ENCODE measurements at places on chromosomes 4 and X. TPM values are rescaled to one million over a fixed set of nuclear protein-coding genes. Genes with fewer than 3 reads are reported as not detected.

DNA sequence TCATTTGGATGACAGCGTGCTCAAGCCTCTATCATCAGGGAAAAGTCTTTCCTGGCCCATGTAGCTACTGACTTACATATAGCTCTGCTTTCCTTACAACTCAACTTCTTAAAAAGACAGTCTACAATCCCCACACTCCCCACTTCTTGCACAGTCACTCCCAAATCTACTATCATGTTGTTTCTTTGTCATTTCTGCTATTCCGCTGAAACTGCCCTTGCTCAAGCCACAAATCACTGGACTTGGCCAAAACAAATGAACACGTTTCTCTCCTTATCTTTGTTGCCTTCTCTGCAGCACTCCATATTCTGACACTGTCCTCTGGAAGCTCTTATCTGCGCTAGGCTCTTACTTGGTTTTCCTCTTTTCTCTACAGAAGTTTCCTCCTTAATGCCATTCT, 28.2 kb downstream of the GPRIN3 start:
- no peak for DNase-seq

DNA sequence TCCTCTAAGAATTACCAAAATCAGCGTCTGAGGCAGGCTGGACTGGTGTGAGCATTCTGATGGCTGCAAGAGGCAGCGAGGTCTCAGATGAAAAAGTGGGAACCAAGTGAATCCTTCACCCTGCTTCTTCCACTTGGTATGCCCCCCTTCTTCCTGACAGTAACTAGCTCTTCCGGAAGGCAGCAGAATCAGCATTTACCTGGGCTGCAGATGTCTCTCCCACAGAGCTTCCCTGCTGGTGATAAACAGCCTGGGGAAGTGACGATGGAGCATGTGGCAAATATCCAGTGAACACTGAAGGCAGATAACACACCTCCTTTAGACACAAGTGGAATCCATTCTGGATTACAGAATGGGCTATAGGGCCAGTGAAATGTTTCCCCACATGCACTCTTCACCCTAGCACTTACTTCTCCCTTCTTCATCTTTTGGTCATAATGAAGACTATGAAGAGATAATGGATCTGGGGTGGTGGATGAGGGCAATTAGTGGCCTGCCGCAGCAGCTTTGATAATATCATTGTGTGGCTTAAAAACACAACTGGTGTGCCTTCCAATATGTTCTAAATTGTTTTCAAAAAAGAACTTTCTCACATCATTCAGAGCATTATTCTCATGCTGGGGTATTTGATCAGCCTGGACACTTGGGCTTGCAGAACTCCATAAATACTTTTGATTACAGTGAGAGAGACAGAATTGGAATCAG, 60.8 kb upstream of the TBC1D9 start:
- peak; percentile 43 for DNase-seq

DNA sequence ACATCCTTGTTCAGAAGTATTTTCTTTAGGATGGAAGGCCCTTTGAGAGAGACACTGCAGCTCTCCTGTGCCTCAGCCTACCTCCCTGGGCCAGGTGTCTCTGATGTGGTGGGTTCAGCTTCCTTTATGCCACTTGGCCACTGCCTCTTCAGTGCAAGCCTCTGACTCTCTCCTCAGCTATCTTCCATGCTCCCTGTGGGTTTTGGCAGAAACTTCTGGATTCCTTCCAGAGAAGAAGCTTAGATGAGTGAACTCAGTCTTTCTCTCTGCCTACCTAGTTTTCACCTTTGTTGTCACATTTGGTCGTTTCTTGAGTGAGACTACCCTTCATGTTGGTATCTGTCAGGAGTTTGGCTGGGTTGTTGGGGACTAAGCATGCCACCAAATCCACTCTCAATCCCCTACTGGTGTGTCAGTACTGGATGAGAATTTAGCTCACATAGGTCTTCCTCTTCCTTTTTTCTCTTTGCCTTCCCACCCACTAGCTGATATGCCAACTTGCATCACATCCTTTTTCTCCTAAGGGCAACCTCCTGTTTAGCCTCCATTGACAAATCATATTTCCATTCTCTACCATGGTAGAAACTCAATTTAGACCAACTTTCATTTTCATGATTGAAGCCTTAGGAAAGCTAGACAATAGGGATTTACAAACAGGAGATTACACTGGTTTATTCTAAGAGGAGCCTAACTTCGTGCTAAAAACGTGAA, 32.0 kb downstream of the IL15 start:
- no peak for DNase-seq

DNA sequence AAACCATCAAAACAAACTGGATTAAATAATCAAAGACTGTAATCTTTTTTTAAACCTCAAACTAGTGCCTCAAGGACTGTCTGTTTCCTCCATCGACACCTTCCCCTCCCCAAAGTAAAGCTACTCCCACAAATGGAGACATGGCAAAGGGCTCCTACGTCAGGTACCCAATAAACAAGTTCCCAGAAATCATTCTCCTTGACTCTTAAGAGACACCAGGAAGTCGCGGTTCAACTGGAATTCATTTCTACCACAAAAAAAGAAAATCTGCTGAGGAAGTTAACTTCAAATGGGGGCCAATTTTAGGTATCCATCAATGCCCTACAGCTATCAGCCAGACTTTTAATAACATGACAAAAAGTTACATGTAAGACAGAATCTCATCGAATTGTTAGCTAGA, 2.5 kb downstream of the RPS4X start:
- DNase-seq: no peak

GRCh38 chrX:85516131-85516530, 136.7 kb upstream of the POF1B start:
- no peak for DNase-seq

DNA sequence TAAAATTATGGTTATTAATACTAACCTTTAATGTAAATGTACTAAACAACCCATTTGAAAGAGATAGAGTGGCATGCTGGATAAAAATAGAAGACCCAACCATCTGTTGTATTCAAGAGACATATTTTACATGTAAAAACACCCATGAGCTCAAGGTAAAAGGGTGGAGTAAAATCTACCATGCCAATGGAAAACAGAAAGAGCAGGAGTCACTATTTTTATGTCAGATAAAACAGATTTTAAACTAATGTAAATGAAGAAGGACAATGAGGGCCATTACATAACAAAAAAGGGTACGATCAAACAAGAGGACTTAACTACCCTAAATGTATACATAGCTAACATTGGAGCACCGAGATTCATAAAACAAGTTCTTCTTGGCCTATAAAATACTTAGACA, 66.3 kb downstream of the ITM2A start:
- DNase-seq: no peak

- no peak for DNase-seq
Measured at GRCh38 chrX:100381619-100382018, 28.5 kb downstream of the PCDH19 start.

DNA sequence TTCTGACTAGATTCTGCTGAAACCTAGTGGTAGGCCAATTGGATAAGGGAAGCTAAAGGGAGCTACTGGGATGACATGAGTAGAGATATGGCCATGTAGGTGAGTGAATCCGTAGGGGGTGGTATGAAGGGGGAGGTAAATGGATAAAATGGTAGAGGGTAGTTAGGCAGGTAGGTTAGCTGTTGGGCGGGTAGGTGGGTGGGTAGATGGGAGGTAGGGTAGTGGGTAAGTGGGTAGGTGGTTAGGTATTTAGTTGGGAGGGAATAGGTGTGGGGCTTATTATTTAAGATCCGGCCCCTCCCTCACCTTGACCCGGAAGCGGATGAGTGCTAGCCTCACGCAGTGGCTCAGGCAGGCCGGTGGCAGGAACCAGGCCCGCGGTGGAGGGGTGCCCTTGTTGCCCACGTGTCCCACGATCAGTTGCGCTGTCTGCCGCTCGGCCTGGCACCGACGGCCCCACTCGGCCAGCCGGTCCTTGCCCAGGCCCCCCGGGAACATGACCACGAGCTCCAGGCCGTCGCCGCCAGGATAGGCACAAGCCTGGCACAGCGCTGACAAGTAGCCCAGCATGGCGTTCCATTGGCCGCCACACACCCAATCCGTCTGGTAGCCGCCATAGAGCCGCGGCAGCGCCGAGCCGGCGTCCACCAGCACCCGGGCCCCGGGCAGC, 725 bp downstream of the FAM120C start:
- peak; percentile 7 for DNase-seq

DNA sequence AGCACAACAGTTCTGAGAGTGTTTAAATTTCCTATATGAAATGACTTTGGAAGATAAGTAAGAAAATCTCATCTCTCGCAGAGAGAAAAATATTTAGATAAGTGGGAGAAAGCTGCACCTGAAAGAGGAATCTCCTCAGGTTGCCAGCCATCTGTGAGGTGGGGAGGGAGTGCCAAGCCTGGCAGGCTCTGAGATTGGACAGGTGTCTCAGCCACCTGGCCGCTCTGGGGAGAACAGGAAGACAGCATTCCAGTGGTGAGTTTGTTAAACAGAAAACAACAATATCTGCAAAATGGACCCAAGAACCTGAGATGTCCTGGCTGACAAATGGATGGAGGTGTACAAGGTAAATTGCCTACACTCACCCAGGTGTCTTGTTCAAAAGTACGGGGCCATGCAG, 31.3 kb downstream of the EMCN start:
- no peak for DNase-seq

DNA sequence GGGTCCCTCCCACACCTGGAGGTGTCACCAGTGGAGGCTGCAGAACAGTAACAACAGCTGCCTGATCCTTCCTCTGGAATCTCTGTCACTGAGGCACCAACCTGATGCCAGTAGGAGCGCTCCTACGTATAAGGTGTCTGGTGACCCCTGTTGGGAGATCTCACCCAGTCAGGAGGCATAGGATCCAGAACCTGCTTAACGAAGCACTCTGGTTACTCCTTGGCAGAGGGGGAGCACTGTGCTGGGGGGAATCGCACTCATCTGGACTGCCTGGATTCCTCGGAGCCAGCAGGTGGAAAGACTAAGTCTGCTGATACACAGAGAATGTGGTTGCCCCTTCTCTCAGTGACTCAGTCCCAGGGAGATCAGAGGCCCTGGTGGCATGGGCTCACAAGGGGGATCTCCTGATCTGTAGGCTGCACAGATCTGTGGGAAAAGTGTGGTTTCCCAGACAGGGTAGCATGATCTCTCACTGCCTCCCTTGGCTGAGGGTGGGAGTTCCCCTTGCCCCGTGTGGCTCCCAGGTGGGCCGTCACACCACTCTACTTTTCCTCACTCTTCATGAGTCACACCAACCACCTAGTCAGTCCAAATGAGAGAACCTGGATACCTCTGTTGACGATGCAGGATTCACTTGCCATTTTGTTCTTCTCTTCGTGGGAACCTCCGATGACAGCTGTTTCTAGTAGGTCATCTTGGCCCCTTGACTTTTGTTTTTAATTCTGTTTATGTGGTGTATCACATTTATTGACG, 305.9 kb downstream of the IDS start:
- DNase-seq: no peak

GRCh38 chr4:82553020-82553419, 8.8 kb downstream of the TMEM150C start:
- DNase-seq: no peak

DNA sequence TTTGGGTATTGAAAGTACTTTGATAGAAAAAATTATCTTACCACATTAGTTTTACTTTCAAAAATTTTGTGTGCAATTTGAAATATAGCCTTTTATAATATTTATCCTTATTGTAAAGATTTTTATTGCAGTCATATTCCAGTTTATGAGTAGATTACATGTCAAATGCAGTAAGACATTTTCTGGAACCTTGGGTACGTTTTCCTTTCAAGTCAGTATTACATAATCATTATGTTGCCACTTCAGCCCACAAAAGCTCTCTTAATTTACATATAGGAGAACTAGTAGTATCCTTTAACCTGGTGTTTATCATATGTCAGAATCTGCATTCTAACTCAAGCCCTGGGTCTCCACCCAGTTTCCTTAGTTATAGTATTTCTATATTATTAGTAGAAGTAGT, 98.5 kb downstream of the CENPC start:
- no peak for DNase-seq

DNA sequence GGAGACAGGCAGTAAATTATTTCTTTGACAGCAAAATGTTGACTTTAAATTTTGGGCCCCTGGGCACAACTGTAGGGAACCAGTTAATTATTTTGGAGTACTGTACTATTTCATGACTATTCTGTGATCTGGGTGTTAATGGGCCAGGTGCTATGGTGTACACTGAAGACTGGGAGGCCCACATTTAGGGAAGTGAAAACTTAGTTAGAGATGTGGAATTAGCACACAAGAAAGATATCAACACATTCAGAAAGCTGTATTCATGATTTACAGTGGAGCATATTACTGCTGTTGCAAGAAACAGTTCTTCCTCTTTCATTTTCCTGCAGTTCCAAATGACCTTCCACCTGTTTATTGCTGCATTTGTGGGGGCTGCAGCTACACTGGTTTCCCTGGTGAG, 12.4 kb downstream of the PLP1 start:
- no peak for DNase-seq

DNA sequence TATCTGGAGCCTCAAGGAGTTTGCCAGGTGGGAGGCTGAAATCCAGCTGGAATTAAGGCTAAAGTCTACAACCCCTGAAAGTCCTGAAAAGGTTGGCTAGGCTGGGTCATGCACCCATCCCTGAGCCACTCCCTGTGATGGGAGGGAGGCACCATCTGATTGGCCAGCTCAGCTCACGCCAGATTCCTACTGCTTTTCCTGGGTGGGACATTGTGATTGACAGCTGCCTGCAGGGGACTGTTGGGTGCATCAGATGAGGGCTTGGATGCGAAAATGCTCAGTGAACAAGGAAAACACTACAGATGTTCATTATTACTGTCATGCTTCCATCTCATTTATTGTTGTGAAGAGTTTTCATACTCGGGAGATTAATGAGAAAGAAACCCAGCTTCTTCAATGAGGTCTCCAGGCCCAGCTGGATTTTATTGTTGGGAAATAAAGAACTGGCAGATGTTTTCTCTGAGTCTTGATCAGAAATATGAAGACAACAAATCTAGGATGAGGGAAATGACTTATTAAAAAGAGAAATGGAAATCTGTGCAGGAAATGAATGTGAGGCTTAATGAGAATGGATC, 185.9 kb downstream of the STK32B start:
- DNase-seq: no peak

GRCh38 chr4:125489952-125490690, 175.4 kb downstream of the FAT4 start:
- DNase-seq: no peak

GRCh38 chrX:129655547-129656249, 942 bp upstream of the APLN start:
- DNase-seq: no peak

The KLHL13 gene
- polyA plus RNA-seq: 3.3 TPM

The HMX1 gene
- not detected for polyA plus RNA-seq

The DIPK2B gene
- 34.7 TPM for polyA plus RNA-seq

The DMP1 gene
- not detected for polyA plus RNA-seq

Measured in right lung (tissue), 10 donors.